ENCODE measurements at places on chromosomes 3 and 15. TPM values are rescaled to one million over a fixed set of nuclear protein-coding genes. Genes with fewer than 3 reads are reported as not detected.

- no peak for DNase-seq
Observed at GRCh38 chr3:14208977-14209394, 30.4 kb downstream of the LSM3 start.

GRCh38 chr3:193812078-193812725 lies 219.2 kb downstream of the OPA1 start:
- DNase-seq: no peak

Gene SLC22A14
- total RNA-seq: 0.29 TPM

Gene DCBLD2
- 46.7 TPM for total RNA-seq

DNA sequence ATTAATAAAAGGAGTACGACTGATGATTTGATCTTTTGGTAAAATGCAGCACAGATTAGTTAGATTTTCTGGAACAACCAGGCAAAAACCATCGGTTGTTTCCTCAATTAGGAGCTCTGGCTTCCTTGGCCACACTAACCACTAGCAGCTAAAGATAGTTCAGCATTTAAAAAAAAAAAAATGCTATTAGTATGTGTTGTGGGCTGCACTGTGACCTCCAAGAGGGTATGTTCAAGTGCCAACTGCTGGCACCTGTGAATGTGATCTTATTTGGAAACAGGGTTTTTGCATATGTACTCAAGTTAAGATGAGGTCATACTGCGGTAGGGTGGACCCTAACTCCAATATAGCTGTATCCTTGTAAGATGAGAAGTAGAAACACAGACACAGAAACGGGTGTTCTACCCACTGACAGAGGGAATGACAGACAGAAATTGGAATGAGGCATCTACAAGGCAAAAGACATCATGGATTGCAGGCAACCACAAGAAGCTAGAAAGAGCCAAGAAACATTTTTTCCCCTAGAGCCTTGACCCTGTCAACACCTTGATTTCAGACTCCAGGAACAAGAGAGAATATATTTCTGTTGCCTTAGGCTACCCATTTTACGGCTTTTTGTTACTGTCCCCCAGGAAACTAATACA lies 534.6 kb upstream of the ROBO2 start:
- no peak for DNase-seq

All from breast epithelium (tissue), 4 donors.